IMR-90 (cell line): ENCODE measurements at places on chromosomes 13 and 19. TPM values are rescaled to one million over a fixed set of nuclear protein-coding genes. Genes with fewer than 3 reads are reported as not detected.

GRCh38 chr13:98143157-98143553 is 261 bp downstream of the FARP1 start:
- DNase-seq = no peak

DNA sequence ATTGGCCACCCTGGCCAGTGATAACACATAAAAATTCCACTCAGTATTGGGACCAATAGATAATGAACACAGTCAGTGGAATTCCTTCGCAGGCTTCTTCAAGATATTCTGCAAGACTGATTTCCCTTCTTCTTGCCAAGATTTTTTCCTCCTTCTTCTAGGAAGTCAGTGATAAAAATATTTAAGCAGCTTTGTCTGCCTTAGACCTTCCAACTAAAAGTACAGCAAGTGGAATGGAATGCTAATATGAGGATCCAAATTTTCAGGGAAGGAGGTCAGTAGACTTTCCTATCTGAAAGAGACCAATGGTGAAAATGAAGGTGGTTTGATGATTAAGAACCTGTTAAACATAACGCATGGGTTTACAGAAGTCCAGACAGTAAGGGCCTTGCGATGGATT is 9.6 kb downstream of the STARD13 start:
- DNase-seq = peak; percentile 76

DNA sequence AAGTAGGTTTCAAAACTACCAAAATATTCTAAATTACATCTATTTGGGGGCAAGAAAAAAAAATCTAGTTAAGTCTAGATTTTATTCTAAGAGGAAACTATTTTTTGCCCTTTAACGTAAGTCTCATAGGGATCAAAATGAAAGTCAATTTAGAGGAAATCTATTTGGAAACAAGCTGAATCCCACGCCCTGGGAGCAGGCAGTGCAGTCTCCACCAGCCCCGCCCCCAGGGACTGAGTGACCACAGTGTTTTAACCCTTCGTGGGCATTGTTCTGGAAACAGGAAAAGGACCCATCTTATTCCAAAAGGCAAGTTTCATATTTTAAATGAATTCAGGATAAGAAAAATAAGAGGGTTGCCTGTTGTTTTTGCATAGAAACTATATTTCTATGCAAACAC is 209.7 kb downstream of the SPRY2 start:
- peak; percentile 46 for DNase-seq

CIC gene
- total RNA-seq = 1.8 and 2.5 TPM in 2 replicates

ZNF799 gene
- total RNA-seq = 3.4 and 3.6 TPM in 2 replicates

GPATCH1 gene
- total RNA-seq = 7.5 and 8.3 TPM in 2 replicates

ZNF628 gene
- 0.18 and 0.28 TPM in 2 replicates for total RNA-seq

ENOX1 gene
- total RNA-seq = 1.3 and 1.9 TPM in 2 replicates

NFILZ gene
- not detected in 2 replicates for total RNA-seq
